ENCODE measurements at places on chromosomes 7 and 10.
A peak's percentile ranks its signal among the peaks of the same experiment; 100 is the strongest.

GRCh38 chr7:3733541-3734140, 432.6 kb downstream of the SDK1 start:
- no peak for DNase-seq

- DNase-seq, result no peak
These were observed 1.6 kb upstream of the NRG3 start for GRCh38 chr10:81873231-81873931.

GRCh38 chr10:132688580-132689420, 97.1 kb downstream of the NKX6-2 start:
- no peak for DNase-seq

DNA sequence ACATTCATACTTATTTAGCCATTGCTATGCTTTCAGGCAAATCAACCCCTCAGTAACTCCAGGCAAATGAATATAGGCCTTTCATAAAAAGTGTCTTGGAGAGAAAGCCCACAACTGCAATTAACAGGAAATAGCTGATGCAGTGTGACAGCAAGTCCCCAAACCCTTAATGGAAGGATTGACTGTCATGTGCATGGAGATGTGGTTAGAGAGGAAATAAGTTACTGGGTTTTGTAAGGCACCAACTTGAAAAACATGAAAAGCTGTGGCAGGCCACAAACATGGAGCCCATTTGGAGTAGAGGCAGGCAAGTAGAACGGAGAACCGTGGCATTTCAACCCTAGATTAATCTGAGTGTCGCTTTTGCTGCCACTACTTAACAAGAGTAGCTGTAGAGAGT, 549.4 kb upstream of the C7orf33 start:
- DNase-seq, result no peak

- peak; percentile 22 for DNase-seq
These were observed 292.4 kb upstream of the NFE2L3 start for GRCh38 chr7:25859412-25860274.

- DNase-seq, result no peak
These were observed 170.1 kb downstream of the MAD1L1 start for GRCh38 chr7:2062648-2063047.

DNA sequence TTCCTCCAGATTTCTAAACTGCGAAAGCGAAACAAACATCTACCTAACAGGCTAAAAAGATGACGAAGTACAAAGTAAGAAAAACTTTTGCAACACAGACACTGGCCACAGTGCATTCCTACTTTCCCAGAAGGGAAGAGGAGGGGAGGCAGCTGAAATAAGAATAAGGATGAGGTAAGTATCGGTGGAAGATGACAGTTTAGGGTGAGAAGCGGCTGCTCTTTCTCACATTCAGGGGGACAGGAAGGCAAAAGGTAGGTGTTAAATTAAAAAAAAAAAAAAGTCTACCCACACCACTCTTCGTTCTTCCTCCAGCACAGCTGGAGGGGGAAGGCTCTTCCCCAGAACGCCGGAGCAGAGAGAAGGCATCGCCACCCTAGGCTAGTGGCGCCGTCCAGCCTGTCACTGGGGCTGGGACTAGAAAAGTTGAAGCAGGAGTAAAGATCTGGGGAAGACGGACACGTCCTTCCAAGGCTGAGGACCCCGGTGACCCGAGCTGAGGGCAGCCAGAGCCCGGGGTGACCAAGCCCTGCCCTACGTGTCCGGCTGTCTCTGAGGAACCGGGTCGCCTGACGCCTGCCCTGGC, 846 bp downstream of the DNAJC1 start:
- no peak for DNase-seq

GRCh38 chr7:121390617-121391016, 5.5 kb downstream of the FAM3C start:
- DNase-seq, result no peak

DNA sequence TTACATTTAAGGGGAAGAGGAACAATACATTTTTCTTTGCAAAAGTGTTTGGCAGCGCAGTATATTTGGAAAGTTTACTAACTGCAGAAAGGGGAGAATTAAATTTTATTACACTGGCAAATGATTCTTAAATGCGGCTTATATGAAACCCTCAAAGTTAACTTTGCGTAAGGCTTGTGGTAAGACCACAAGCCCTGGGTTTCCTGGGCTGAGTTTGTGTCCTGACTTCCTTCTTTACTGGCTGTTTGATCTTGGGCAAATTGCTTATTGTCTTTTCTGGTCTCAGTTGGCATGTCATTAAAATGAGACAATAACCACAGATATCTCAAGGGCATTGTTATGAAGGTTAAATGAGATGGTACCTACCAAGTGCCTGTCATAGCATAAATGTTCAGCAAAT, 106.8 kb downstream of the GLRX3 start:
- no peak for DNase-seq

GRCh38 chr10:132542086-132542775, 4.6 kb downstream of the INPP5A start:
- DNase-seq, result no peak

DNA sequence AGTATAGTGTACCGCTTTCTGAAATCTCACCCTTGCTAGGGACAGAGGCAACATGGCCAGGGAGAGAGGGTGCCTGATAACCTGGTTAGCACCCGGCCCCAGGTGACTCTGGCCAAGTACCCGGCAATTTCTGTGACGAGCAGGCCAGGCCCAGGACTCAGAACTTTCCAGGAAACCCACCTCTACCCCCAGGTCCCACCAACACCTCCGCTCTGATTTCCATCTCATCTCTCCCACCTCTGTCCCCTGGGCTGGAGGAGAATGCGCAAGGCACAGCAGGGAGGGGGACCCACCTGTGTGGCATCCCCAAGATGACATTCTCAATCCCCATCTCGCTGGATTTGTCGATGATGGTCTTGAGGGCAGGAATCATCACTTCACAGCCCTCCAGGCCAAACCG, 11.6 kb downstream of the OGDHL start:
- DNase-seq, result no peak

Data from naive thymus-derived CD8-positive, alpha-beta T cell (primary cell).